Hindlimb muscle (tissue), 1 donor: ENCODE measurements at places on chromosomes 5 and 9.
A peak's percentile ranks its signal among the peaks of the same experiment; 100 is the strongest.

- DNase-seq = no peak
Observed at GRCh38 chr9:85432599-85432998, 309.2 kb downstream of the AGTPBP1 start.

GRCh38 chr5:68037546-68037945, 178.0 kb upstream of the PIK3R1 start:
- DNase-seq = no peak

DNA sequence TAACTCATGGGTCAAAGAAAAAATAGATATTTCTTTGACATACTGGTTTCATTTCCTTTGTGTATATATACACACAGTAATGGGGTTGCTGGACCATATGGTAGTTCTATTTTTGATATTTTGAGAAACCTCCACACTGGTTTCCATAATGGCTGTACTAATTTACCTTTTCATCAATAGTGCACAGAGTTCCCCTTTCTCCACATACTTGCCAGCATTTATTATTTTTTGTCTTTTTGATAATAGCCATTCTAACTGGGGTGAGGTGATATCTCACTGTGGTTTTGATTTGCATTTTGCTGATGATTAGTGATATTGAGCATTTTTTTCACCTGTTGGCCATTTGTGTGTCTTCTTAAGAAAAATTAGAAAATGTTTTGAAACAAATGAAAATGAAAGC, 78.4 kb upstream of the CKMT2 start:
- no peak for DNase-seq

DNA sequence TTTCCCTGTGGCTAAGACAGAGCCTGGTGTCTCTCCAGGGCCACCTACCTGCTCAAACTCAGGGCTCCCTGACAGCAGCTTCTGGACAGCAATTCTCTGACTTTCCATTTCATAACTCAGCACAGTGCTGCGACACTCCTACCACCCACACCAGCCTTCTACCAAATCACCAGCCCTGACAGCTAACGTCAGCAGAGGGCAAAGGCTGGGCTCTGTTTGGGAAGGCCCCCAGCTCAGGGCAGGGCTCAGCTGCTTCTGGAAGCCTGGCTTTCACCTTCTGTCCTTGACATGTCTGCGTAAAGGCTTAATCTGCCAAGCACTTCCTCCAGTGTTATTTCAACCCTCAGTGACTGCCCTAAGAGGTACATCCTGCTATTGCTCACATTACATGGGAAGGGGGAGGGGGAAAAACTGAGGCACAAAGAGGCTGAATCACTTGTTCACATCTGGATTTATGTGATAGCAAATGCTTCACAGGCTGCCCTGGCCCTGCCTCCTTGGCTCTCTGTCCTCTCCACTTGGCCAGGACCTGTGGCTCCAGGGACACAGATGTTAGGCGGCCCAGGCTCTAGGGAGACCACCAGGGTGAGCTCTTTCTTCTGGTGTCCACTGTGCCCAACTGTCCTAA, 102.5 kb upstream of the PANK3 start:
- DNase-seq = no peak

- DNase-seq = no peak
Observed at GRCh38 chr5:131749138-131749537, 47.7 kb downstream of the FNIP1 start.

DNA sequence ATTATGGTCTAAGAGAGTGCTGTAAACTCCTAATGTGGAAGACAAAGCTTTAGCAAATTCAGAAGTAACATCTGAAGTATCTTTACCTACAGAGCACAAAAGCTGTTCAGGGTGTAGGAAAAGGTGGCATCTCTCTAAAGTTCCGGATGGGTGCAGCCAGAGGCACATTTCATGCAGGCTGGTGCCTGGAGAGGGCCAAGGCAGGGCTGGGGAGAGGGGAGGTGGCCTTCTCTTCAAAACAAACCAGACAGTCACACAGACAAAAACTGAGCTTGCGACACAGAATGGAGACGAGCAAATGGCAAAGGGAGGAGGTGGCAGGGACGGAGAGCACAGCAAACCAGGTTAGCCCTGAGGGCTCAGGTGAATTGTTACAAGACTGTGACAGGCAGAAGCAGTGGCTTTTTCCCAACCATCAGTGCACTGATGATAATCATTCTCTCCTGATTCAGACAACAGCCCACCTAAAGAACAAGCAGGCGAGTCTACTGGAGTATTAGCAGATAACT, 121.5 kb upstream of the PCA3 start:
- DNase-seq = no peak

- no peak for DNase-seq
Observed at GRCh38 chr5:2165203-2165602, 282.5 kb upstream of the IRX4 start.

GRCh38 chr5:14488709-14489108, 92.9 kb upstream of the OTULINL start:
- no peak for DNase-seq

DNA sequence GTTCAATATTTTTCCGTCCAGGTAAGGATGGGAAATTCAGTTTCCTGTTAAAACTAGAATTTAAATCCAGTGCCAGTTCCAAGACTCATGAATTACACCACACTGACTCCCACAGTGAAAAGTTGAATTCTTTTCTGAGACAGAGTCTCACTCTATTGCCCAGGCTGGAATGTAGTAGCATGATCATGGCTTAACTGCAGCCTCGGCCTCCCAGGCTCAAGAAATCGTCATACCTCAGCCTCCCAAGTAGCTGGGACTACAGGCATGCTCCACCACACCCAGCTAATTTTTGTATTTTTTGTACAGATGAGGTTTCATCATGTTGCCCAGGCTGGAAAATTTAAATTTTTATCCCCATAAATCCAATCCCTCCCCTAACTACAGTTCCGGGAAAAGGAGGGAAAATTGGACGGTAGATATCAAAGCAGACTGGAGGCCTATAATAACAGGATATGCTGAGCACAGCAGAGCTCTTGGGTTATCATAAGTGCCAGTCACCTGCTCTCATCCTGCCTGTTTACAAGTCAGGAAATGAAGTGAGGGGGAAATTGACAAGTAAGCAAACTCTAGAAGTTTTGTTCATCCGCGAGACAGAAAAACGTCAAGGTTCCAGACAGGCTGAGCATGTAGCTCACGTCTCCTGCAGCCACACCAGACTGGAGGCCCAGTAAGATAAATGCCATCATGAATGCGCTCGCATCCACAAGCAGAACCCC, 105.7 kb downstream of the UGCG start:
- DNase-seq = no peak

DNA sequence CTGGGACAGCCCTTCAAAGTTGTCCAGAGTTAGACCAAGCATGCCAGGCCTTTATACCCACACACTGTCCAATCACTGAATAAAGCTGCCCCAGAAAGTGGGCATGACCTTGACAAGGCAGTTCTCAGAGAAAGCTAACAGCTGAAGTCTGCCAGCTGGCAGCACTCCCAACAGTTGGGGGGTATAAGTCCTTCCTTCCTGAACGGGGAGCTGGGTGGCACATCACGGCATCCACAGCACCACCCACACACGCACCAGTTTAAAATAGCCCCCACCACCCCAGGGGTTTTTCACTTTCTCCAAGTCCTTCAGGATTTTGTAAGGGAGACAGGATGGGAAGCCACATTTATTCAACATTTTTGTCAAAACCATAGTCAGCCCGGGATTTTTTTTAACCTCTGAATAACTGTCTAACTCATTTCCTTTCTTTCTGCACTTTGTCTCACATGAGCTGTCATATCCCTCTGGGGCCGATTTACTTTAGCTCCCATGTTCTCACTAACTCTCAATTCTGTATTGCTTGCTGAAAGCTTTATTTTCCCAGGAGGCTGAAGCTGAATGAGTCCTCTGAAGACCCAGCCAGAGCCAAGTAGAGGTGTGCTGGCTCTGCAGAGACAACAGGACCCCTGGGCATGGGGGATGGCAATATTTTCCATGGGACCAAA, 15.4 kb downstream of the FAM81B start:
- no peak for DNase-seq

GRCh38 chr5:10452768-10453331, 11.2 kb downstream of the ROPN1L start:
- DNase-seq = peak; percentile 75

DNA sequence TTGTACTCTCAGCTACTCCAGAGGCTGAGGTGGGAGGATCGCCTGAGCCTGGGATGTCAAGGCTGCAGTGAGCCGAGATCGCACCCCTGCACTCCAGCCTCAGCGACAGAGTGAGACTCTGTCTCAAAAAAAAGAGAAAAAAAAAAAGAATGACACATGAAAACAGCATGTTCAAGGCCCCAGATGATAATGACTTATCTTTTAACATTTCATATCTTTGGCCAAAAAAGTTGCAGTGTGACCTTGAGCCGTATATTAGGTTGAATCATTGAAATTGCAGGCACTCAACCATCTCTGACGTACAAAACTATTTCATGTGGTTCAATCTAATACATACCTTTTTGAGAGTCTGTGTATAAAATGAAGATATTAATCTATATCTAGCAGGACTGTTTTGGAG, 79.1 kb upstream of the CPEB4 start:
- DNase-seq = no peak

GRCh38 chr5:173004013-173004412, 20.4 kb downstream of the ATP6V0E1 start:
- no peak for DNase-seq

- peak; percentile 69 for DNase-seq
Observed at GRCh38 chr9:137028263-137029057, 423 bp upstream of the ABCA2 start.

DNA sequence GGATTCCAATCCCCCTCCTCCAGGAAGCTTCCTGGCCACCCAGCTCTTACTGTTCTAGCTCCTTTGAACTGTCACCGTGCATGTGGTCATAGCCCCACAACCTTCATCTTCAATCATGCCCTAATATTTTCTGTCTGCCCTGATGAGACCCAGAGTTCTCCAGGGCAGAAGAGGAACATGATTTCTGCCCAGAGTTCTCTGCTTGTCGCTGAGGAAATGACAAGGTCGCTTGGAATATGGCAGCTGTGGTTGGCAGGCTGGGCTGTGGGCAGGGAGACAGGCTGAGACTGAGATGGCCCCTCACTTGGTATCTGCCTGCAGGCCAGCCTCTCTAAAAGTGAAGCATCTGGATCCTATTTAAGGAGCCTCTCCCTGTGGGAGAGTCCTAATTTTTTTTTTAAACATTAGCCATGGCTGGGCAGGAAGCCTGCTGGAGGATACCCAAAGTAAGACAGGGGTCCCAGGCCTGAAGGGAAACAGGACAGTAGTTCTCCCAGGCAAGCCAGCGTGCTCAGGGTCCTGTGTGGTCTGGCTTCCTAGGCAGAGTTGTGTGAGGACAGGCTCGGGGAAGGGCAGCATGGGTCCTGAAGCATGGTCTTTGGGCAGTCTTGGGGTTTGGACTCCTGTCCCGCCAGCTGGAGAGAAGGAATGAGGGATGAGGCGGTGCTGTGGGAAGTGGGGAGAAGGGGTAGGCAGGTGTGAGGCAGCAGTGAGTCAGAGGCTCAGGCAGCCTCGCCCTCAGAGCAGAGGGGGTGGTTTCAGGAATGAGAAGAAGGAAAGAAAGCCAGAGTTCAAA, 242.1 kb downstream of the FSTL4 start:
- DNase-seq = no peak

DNA sequence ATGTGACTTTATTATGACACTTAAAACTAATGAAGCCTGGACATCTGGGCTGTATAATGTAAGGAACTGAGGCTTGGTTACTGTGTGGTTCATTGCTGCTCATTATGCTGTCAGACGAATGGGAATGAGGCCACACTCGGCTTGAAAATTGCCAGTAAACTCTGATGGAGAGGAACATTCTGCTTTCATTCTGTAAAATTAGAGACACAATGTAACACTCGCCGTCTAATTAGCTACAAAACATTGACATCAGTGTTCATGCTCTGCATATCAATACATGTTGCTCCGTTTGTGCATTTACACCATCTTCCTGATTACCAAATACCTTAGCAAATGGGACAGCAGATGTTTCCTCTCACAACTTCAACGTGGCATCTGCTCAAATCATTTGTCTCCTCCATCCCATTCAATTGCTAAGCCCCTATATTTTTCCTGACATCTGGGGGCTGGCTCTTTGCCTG, 133.0 kb downstream of the SLC28A3 start:
- DNase-seq = peak; percentile 32

GRCh38 chr5:67259548-67260215, 63.1 kb upstream of the CD180 start:
- no peak for DNase-seq

DNA sequence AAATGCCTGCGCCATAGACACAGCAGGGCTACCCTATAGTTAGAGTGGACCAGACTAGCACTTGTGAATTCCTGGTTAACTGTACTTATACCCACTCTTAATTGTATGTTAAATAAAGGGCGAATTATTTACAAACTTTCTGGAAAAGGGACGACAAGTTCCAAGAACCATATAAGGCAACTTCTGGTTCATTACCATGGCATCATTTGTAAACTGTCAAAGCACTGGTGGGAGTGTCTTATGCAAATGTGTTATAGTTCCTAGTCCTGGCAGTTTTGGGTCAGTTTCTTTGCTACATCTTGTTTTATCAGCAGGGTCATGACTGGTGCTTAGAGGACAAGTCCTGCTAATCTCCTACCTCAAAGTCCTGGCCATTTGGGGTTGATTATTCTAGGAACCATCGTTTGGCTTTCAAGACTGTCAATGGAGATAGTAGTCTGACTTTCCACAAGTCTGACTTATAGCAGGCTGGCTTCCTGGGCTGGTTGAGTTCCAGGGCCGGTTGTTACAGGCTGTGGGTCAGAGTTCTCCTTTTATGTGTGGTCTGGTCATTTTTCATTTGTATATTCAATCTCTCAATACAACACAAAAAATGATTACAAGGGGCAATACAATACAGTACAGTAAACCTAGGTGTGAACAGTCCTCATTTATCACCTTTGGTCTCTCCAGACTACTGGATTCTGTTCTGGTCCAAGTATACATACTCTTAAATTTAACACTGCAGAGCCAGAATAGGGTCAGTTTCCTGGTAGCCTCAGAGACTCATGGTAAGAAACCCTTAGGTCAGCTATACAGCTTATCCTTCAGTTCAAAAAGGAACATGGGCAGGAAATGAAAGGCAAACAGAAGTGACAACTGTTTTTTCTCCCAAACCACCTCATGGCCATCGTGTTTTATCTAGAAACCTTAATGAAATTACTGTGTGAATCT, 8.3 kb upstream of the CFAP95 start:
- no peak for DNase-seq

DNA sequence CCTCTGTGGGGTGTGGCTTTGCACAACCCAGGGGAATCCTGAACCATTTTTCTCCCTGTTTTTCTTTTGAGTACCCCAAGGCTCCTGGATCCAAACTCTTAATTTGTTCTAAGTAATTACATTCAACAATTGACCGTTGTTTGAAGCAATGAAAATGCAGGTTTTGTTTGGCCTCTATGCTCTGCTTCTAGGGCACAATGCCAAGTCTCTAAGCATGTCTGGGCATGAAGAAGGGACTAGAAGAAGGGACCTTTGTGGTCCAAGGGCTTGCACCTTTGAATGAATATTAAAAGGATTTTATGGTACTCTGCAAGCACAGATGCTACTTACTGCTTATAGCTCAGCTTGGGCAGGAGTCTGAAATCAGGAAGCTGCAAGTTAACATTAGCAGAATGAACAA, 6.6 kb upstream of the ENC1 start:
- DNase-seq = no peak

DNA sequence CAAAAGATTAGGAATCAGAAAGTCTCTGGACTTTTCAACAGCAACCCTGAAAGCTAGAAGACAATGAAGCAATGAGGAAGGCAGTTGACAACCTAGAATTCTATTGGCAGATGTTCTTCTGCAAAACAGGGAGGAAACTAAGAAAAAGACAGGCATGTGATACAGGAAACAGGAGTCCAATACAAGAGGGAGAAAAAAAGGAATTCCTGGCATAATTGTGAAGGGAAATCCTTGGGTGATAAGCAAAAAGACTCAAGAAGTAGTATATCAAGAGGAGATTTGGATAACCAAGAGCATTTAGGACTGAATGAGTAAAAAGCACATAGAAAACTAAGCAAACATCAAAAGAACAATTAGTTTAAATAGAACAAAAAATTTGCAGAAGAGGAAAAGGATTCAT, 58.6 kb downstream of the LPAR1 start:
- DNase-seq = no peak
